Stimulated activated CD4-positive, alpha-beta T cell treated with anti-CD3 and anti-CD28 coated beads, Interleukin-15, amount 100 ng/mL, for 48 hours (primary cell): ENCODE measurements at places on chromosomes 6 and 20.
A peak's percentile ranks its signal among the peaks of the same experiment; 100 is the strongest.

GRCh38 chr6:48475275-48475674 is 364.3 kb upstream of the PTCHD4 start:
- no peak for DNase-seq

DNA sequence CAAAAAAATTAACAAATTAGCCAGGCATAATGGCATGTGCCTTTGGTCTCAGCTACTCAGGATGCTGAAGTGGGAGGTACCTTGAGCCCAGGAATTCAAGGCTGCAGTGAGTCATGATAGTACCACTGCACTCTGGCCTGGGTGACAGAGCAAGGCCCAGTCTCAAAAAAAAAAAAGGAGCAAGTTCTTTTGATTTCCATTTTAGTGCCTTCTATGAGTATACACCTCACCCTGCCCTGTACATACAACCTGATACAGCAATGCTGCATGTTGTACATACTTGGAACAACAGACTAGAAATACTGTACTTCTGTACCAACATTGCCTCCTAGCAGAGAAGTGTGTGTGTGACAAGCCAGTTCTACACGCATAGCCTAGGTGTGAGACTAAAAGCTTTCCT is 97.3 kb upstream of the CARMIL1 start:
- DNase-seq: no peak

DNA sequence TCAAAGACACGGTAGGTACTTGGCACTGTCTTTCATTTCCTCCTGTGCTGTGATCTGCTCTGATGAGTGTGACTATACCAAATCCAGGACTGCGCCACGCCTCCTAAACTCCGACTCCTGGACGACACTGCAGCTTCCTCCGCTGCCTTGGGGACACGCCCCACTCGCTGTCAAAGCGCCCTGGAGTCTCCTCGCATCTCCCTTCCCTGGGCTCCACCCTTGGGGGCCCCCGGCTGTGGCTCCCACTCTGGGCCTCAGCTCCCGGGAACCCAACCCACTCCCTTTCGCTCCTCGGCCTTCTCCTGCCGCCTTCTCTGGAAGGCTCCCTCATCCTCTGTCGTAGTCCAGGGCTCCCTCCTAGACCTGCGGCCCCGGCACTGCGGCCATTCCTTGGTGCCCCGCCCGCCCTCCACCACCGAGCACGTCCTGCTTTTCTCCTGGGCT is 61.2 kb downstream of the RSPH3 start:
- no peak for DNase-seq

DNA sequence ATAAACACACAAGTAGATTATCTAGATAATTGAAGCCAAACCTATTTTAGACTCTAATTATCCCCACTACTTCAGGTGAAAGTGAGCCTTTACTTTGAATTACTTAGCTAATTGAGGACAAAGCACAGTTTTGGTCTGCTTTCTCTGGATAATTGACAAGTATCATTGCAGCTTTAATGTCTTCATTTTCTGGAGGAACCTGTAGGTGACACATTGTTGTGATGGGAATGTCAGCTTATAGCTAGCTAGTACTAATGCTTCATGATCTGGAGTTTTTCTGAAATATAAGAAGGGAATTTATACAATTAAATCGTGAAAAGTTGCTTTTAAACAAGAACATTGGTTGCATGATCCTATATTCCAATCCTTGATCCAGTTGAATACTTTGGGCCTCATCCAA is 319.3 kb upstream of the CITED2 start:
- DNase-seq: no peak

GRCh38 chr20:50335105-50335504 is 144.5 kb downstream of the CEBPB start:
- no peak for DNase-seq

DNA sequence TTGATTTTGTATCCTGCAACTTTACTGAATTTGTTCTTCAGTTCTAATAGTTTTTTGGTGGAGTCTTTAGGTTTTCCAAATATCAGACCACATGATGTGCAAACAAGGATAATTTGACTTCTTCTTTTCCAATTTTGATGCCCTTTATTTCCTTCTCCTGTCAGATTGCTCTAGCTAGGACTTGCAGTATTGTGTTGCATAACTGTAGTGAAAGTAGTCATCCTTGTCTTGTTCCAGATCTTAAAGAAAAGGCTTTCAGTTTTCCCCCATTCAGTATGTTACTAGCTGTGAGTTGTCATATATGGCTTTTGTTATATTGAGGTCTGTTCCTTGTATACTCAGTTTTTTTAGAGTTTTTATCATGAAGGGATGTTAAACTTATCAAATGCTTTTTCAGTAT is 4.6 kb downstream of the MICB start:
- no peak for DNase-seq

- no peak for DNase-seq
These were observed 146.5 kb downstream of the EPHA7 start for GRCh38 chr6:93272896-93273295.

DNA sequence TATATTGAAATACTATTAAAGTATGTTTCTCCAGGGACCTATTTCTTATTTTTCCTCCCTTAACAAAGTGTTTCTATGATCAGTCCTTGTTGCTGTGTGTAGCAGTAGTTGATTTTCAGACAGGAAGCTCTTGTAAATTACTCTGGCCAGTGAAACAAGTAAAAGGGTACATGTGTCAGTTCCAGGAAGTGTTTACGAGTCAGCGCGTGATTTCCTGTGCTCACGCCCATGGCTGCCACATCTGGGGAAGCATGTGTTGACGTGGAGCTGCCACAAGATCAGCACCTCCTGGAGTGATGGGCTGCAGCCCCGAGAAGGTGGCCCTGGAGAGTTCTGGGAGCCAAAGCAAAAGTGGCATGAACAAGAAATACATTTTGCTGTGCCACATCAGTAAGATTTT is 38.6 kb upstream of the GGTLC1 start:
- peak; percentile 64 for DNase-seq

DNA sequence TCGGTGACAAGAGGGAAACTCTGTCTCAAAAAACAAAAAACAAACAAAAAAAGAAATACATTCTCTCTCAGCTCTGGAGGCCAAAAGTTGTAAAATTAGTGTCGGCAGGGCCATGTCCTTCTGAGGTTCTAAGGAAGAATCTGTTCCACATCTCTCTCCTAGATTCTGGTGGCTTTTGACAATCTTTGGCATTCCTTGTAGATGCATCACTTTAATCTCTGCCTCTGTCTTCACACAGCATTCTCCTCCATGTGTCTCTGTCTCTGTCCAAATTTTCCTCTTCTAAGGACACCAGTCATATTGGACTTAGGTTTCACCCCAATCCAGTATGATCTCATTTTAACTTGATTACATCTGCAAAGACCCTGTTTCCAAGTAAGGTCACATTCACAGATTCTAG is 9.1 kb downstream of the PPP2R5D start:
- no peak for DNase-seq

GRCh38 chr6:41675176-41675775 is 37.0 kb downstream of the MDFI start:
- DNase-seq: no peak

DNA sequence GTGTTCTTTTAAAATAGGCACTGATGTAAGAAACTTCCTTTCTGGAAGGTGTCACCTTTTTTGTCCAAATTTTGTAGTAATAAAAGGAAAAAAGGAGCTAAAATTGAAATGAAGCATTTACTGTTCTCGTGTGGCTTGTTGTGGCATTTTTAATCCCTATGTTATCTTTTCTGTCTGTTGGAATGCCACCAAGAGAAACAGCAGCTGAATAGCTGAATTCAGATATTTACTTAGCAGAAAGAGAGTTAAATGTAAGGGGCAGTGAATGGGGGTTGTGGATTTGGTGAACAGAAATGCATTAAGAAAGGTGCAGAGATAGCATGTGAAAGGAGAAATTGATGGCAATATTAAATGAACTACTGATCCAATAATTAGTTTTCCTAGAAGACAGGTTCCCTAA is 573.6 kb upstream of the EPHA7 start:
- DNase-seq: no peak

DNA sequence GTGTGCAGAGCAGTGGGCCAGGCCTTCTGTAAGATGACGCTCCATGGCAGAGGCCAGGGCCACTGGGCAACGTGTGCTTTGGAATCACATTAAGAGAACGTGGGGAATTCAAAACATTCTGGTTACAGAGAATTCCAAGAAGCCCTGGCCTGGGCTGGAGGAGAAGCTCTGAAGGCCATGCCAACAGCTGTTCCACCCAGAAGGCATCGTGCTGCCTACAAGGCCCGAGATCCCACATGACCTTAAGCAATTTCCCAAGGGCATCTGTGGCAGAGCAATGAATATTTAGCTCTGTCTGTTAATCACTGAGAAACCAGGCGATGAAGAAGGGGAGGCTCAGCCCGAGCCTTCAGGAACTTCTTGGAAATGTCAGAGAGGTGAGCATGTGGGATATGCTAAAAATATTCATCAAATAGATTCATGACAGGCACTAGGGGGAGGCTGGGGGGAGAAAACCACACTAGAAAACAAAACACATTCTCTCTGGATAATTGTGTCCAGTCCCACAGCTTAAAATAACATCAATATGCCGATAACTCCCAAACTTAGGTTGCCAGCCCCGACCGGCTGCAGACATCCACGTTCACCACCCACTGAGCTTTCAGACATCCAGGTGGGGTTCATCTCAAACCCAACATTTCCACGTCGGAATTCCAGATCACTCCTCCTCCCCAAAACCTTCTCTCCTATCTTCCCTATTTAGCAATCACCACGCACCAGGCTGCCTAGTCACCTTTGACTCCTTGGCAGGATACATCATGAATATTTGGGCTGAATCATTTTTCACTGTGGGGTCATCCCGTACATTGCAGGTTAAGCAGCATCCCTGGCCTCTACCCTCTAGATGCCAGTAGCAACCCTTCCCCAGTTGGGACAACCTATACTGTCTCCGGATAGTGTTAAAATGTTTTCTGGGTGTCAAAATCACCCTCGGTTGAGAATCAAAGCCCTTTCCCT is 6.6 kb downstream of the SULF2 start:
- DNase-seq: no peak

DNA sequence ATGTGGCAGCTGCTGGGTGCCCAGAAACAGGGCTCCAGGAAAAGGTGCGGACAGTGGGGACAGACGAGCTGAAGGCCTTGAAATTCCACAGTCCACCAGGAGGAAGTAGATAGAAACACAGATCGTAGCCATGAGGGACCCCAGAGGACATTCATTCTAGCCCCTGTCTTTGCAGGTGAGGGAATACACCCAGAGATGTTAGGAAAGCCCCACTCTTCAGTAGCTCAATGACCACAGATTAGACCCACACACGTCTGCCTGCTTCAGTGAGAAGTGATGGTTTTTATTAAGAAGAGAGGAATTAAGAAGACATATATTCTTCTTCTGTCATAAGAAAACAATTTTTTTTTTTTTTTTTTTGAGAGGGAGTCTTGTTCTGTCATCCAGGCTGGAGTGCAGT is 123.0 kb downstream of the MAP3K7 start:
- DNase-seq: no peak

DNA sequence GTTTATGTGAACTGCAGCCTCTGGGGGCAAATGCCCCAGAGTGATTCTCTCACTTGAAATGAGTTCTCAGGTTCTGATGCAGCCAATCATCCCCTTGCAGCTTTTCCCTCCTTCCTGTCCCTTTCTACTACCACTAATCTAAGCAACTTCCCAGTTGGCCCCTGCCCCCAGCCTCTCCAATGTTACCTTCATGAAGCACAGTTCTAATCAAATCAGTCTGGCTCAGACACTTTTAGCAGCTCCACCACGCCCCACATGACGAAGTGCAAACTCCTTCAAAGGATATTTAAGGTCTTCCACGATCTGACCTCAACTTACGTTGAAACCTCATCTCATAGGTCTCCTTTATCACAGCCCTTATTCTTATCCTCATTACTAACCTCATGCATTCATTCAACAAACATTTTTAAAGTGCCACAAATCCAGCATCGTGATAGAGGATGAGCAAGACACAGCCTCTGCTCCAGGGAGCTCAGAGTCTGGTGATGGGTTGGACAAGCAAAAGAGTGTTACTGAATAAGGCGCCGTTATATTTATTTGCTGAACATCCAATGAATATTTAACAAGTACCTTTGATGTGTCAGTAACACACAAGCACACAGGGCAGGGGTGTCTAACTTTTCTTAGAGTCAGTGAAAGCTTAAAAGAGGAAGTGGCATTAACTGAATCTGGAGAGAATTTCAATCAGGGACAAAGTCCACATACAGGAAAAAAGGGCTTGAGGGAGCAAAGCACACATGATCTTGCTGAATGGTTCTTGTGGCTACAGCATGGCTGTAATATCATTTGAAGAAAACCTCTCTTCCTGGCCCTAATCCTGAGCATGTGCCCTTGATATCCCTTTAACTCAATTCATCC is 20.4 kb upstream of the DTNBP1 start:
- DNase-seq: no peak

GRCh38 chr20:1427457-1428054 is 34.7 kb upstream of the FKBP1A start:
- no peak for DNase-seq

GRCh38 chr6:28606424-28607391 is 81.0 kb downstream of the GPX5 start:
- DNase-seq: no peak

GRCh38 chr6:131353876-131354275 is 218.6 kb downstream of the AKAP7 start:
- no peak for DNase-seq

DNA sequence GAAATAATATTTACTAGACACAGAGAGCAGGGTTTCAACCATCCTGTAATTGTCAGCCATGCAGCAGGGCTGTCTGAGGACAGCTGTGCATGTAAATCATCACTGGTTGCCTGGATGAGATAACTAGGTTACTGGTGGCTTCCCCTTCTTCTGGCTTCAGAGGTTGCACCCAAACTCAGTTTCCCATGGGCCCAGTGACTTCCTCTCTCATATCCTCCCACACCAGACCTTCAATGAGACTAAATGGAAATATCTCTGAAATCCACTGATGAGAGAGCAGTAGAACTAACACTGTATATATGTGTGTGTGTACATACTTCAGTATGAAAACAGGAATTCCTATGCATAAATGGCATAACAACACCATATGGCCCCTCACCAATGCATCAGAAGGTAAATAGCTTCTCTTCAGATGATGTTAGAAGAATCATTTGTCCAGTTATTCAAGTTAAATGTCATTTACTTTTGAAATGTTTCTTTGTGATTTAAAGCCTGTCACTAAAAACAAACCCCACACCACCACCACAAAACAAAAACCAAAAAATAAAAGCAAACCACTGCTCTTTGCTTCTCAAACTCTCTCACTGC is 51.0 kb upstream of the IL20RA start:
- DNase-seq: no peak

DNA sequence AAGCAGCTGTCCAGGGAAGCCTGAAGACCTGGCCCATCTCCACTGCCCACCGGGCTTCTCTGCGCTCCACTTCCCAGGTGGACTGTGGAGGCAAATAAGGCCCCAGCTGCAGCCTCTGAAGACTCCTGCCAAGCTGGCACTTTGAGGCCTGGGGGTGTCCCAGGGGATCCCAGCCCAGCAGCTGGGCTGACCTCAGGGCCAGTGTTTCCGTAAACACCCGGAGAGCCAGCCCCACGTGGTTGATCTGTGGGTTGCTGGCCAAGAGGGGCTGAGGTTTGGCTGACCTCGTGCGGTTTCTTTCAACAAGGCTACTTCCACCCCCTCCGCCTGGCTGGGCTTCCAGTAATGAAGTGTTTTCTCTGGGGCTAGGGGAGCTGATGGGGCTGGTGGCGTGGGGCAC is 12.4 kb upstream of the CCN5 start:
- no peak for DNase-seq
